ENCODE measurements at places on chromosomes 3 and 15.

GRCh38 chr3:141979050-141979671 is 102.7 kb downstream of the ATP1B3 start:
- no peak for DNase-seq

- DNase-seq: no peak
These were observed 6.1 kb downstream of the VWA5B2 start for GRCh38 chr3:184235381-184236032.

GRCh38 chr3:140588558-140588957 is 89.3 kb upstream of the TRIM42 start:
- DNase-seq: no peak

DNA sequence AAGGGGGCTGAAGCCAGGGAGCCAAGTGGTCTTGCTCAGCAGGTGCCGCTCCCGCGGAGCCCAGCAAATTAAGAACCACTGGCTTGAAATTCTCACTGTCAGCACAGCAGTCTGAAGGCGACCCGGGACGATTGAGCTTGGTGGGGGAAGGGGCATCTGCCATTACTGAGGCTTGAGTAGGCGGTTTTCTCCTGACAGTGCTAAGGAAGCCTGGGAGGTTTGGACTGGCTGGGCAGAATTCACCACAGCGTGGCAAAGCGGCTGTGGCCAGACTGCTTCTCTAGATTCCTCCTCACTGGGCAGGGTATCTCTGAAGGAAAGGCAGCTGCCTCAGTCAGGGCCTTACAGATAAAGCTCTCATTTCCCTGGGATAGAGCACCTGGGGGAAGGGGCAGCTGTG is 57.0 kb upstream of the GPR149 start:
- no peak for DNase-seq

Measured in stimulated activated CD4-positive, alpha-beta T cell treated with anti-CD3 and anti-CD28 coated beads, Interleukin-4, amount 100 ng/mL, for 24 hours (primary cell).